ENCODE measurements at places on chromosomes 5 and 9.

DNA sequence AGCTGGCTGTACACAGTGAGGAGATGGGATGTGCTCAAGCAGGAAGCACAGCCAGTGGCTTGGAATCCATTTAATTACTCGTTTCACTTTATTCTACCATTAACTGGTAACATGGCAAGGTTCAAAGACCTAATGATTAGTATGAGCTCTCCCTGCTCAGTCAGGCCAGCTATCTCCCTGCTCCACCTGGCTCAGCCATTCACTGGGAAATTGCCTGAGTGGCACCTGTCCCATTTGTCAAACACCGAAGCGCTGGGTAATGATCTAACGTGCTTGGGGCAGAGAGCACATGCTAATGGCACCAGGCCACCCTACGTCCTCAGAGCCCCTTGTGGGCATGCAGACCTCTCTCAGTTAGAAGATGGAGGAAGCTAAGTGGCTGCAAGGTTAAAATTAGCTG lies 162.2 kb downstream of the TTLL11 start:
- no peak for DNase-seq

- DNase-seq, result no peak
Observed at GRCh38 chr5:23139338-23140171, 286.4 kb upstream of the CDH12 start.

- DNase-seq, result no peak
Observed at GRCh38 chr5:83530193-83530592, 58.6 kb downstream of the VCAN start.

- no peak for DNase-seq
Observed at GRCh38 chr5:95100551-95100950, 184.3 kb downstream of the MCTP1 start.

- DNase-seq, result no peak
Observed at GRCh38 chr5:75320371-75320770, 16.6 kb upstream of the HMGCR start.

- no peak for DNase-seq
Observed at GRCh38 chr9:121881920-121882500, 211.1 kb downstream of the TTLL11 start.

DNA sequence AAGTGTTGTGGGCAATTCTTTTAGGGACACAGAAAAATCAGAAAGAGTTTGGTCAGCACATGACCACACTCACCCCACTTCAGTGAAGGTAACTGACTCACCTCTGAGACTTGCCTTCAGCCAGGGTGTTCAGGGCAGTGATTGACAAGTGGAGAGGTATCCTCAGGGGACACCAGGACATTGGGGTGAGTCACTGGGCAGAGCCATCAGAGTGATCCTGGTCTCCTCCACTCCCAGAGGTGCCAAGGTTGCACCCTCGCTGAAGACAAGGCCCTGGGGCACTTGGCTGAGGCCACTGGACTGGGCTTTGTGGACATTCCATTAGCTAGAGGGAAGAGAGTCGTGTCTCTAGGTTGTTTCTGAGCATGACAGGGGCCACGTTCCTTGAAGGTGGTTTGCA lies 113.4 kb downstream of the GADD45G start:
- no peak for DNase-seq

DNA sequence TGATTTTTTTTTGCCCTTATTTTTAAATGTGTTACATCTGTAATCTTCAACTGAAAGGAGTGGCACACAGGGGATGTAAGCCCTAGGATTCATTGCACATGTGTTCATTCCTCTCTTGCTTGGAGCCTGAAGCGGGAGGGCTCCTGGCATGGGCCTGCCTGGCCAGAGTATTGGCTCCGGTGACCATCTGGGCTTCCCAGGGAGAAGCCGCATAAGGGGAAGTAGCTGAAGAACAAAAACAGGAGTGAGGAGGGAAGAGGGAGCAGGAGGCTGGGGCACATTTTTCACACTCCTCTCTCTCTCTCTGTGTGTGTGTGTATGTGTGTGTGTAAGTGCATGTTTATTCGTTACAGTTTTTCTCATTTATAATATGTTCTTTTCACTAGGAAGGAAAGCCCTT lies 269.9 kb downstream of the PRR16 start:
- no peak for DNase-seq
